ENCODE measurements at places on chromosomes 11 and 22.

DNA sequence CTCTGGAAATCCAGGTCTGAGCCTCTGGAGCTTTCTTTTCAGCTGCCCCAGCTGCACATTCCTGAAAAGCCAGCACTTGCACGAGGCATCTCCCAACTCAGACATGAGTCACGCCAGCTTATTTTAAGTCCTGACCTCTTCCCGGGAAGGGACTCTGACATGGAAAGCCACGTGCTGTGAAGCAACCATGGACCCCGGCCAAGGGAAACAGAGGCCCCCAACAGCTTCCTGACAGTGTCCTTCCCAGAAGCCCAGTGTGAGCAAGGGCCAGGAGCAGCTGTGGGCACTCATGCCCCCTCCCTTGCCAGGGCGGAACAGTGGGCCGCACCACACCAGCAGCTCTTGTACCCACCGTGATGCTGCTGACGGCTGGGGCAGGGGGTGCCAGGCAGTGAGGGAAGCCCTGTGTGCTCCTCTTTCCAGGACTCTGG lies 118.8 kb upstream of the CADM1 start:
- DNase-seq: no peak

DNA sequence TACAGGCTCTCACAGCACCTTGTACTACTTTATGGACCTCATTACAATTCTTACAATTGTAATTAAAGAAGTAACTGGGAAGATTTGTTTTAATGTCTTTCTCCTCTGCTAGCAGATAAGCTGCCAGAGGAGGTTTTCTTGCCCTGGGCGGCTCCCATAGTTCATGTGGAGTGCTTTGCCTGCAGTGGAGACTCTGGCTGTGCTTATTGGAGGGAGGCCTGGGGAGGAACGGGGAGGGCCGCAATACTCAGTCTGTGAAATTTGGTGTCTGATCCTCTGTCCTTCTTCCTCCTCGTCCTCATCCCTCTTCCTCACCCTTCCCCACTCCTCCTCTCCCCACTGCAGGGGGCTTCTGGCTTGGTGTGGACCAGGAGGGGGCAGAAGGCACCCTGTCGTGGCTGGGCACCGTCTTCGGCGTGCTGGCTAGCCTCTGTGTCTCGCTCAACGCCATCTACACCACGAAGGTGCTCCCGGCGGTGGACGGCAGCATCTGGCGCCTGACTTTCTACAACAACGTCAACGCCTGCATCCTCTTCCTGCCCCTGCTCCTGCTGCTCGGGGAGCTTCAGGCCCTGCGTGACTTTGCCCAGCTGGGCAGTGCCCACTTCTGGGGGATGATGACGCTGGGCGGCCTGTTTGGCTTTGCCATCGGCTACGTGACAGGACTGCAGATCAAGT lies 5.6 kb downstream of the SLC35C1 start:
- no peak for DNase-seq

DNA sequence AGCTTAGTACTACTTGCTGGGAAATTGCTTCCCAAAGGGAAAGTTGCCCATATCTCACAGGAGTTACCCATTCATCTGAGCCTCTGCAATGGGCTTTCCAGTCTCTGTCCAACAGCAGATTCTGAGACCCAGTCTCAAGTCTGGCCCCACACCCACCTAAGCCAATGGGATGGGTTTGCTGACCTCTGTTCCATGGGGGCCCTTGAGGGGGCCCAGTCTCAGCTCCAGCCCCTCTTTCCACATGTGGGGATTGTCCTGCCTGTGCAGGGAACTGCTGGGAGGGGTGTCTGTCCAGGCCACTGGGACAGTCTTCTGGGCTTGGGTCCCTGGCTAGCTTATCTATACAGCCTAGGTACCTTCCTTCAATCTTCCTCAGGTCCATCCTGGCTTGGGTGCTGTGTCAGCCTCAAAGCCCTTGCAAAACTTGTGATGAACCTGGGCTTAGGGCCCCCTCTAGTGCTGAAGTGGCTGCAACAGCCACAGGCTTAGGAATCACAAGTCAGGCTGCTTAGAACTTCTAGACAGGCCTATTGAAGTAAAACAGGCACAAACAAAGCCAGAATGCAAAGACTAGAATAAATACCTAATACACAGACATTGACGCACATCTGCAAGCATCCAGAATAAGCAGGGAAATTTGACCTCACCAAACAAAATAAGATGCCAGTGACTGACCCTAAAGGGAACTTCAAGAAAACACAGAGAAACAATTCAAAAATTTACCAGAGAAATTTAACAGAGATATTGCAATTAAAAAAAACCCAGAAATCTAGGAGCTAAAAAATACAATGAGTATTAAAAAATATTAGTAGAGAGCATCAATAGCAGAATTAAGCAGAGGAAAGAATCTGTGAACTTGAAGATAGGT lies 11.7 kb upstream of the PATL1 start:
- peak; percentile 58 for DNase-seq

GRCh38 chr11:73321604-73322381 lies 13.7 kb downstream of the ARHGEF17 start:
- DNase-seq: no peak

- no peak for DNase-seq
Measured at GRCh38 chr11:62402226-62402959, 16.4 kb upstream of the SCGB1A1 start.

DNA sequence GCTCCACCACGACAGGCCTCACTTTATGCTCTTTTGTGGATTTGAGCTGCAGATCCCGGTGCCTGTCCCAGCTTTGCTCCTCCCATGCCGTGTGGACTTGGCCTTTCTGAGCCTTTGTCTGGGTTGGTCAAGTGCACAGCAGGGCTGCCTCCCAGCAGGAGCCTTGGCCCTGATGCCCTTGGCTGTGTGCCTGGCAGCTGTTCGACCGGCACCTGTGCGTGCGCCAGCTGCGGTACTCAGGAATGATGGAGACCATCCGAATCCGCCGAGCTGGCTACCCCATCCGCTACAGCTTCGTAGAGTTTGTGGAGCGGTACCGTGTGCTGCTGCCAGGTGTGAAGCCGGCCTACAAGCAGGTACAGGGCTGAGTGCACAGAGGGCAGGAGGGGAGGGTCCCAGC lies 46.5 kb downstream of the MYO7A start:
- DNase-seq: no peak

GRCh38 chr22:47600791-47601625 lies 838.6 kb downstream of the TBC1D22A start:
- DNase-seq: no peak

GRCh38 chr11:65060913-65061408 lies 2.6 kb upstream of the NAALADL1 start:
- DNase-seq: no peak

DNA sequence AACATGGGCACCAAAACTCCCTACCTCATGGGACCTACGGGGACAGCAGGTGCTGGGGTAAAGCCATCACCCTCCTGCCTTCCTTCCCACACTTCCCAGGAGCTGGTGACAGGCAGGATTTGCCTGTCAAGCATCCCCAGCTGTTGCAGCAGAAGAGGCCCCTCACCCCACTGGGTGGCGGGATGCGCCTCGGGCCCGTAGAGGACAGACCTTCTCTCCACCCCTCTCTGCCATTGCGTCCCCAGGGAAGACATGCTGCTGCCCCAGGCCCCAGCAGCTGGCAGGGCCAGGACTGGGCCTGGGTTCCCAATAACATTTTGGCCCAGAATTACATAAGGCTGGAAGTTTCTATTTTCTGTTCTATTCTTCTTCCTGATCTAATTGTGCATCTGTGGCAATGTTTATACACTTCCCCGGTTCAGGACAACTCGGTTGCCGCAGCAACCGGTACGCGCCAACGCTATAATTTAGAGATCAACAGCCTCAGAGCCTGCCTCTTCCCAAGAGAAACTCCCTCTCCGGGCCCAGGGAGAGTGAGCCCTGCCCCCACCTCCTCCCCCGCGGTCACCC lies 25.4 kb downstream of the KCNJ4 start:
- peak; percentile 10 for DNase-seq

GRCh38 chr22:24707470-24707801 lies 67.1 kb downstream of the PIWIL3 start:
- no peak for DNase-seq

DNA sequence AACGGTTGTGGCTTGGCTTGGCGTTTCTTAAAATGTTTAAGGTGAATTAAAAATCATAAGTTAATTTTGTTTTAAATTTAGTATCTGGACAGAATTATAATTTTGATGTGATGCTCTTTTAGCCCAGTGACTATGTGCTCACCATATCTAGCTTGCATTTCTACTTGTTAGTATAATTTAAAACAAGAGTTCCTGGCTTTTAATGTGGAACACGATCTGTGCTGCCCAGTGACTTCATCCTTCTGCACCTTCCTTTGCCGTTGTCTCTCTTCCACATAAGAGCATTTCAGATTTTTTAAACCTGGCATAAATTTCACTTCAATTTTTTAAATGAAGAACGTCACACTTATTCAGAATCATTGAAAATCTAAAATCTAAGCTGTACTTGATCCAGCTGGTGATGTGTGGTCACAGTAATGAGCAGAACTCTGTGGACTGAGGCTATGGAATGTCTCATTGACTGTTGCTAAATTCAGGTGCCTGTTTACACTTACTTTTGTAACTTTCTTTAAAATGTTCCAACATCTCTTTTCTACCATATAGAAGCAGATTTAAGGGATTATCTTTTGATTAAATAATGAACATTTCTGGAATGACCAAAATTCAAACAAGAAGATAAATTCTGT lies 75.4 kb upstream of the ADSL start:
- DNase-seq: no peak

DNA sequence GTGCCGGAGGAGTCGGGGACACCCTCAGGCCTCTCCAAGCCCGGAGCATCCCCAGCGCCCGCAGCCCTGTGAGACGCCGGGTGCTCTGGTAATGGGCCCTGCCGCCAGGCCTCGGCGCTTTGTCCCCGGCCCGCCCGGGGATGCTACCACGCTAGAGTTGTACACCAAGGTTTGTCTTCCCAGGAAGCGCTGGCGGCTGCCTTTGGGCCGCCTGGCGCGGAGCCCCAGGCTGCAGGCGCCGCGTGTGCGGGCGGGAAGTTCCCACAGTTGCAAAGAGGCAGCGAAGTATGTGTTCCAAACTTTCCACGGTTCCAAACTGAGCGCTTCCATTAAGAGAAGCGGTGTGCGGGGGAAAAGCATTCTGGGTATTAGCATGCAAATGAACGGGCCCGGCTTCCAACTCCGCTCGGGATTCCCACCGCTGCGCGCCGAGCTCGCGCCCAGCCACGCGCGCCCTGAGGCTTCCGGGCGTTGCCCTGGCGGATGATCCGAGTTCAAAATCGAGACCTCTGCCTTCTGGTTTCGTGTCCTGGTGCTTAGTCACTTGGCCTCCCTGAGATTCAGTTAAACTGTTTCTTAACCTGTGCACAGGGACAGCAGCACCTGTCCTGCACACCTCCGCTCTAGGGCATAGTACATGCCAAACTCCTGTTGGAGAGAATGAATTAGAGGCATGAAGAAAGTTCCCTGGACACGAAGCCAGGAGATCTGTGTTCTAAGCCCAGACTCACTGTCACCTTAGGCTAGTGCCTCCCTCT lies 1.3 kb upstream of the PATZ1 start:
- DNase-seq: peak; percentile 52

DNA sequence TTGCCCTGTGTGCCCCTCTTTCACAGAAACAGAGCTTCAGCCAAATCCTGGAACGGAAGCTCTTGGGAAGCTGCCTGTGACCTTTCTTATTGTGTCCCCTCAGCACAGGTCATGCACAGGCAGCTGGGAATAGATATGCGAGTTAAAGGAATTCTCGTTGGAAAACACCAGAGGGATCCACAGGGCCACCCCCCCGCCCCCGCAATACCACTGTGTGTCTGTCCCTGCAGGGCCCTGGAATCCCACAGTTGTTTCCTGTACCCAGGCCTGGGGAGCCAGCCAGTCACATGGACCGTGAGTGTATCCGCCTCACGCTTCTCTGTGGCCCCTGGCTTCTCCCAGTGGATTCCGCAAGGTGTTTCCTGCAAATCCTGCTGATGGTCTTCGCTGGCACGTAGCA lies 29.0 kb downstream of the TIMP3 start:
- DNase-seq: no peak

GRCh38 chr11:117613521-117613920 lies 183.5 kb downstream of the DSCAML1 start:
- no peak for DNase-seq

GRCh38 chr11:72253392-72253791 lies 9.4 kb upstream of the PHOX2A start:
- DNase-seq: no peak

GRCh38 chr11:35730254-35730653 lies 67.7 kb downstream of the TRIM44 start:
- DNase-seq: no peak

DNA sequence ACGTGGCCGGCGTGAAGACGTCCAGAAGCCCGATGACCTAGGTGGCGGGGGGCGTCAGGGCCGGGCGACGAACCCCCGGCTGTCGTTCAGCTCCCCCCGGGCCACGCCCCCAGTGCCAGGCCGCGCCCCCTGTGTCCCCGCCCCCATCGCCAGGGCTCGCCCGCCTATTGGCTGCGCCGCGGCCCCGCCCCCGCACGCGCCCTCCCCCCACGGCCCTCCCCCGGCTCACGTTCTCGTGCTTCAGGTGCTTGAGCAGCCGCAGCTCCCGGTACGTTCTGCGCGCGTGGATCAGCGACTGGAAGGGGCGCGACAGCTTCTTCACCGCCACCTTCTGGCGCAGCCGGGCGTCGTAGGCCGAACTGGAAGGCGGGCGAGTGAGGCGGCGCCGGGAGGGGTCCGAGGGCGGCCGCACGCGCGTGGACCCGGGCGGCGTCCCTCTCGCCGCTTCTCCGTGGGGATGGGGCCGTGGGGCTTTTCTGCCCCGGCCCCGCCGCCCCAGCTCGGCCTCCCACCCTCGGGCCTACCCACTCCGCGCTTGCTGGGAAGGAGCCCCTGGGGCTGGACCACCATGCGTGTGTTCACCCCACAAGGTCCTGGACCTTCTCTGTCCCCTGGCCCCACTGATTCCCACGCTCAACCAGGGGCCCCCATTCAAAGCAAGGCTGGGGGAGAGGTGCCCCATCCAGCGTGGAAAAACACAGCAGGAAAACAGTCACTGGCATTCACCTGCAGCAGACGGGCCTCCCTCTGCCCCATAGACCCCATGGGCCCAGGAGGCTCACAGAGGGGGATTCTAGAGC lies 2.4 kb downstream of the MAPK11 start:
- no peak for DNase-seq

DNA sequence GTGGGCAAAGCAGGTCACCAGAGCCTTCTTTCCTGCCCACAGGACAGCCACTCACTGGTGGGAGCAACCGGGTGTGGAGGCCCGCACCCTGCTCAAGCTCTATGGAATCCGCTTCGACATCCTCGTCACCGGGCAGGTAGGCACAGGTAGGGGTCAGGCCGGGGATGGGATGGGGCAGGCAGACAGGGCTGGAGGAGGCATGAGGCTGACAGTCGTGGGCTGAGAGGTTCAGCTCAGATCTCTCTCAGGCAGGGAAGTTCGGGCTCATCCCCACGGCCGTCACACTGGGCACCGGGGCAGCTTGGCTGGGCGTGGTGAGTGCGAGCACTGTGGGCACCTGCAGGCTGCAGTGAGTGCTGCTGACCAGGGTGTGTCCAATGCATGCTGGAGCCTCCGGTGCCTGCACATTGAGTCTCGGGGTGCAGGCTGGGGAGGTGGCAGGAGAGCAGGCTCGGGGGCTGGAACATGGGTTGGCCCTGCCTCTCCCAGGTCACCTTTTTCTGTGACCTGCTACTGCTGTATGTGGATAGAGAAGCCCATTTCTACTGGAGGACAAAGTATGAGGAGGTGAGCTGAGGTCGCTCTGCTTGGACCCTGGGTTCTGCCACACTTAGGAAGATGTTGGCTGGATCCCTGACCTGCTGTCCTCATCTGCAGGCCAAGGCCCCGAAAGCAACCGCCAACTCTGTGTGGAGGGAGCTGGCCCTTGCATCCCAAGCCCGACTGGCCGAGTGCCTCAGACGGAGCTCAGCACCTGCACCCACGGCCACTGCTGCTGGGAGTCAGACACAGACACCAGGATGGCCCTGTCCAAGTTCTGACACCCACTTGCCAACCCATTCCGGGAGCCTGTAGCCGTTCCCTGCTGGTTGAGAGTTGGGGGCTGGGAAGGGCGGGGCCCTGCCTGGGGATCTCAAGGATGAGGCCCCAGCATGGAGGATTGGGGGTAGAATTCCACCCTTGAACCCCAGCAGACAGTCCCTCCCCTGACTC lies 6.3 kb downstream of the SLC7A4 start:
- no peak for DNase-seq
